ENCODE measurements at places on chromosomes 2 and 18. TPM values are rescaled to one million over a fixed set of nuclear protein-coding genes. Genes with fewer than 3 reads are reported as not detected.

FBXO48 gene
- polyA plus RNA-seq: 1.9 TPM

DNA sequence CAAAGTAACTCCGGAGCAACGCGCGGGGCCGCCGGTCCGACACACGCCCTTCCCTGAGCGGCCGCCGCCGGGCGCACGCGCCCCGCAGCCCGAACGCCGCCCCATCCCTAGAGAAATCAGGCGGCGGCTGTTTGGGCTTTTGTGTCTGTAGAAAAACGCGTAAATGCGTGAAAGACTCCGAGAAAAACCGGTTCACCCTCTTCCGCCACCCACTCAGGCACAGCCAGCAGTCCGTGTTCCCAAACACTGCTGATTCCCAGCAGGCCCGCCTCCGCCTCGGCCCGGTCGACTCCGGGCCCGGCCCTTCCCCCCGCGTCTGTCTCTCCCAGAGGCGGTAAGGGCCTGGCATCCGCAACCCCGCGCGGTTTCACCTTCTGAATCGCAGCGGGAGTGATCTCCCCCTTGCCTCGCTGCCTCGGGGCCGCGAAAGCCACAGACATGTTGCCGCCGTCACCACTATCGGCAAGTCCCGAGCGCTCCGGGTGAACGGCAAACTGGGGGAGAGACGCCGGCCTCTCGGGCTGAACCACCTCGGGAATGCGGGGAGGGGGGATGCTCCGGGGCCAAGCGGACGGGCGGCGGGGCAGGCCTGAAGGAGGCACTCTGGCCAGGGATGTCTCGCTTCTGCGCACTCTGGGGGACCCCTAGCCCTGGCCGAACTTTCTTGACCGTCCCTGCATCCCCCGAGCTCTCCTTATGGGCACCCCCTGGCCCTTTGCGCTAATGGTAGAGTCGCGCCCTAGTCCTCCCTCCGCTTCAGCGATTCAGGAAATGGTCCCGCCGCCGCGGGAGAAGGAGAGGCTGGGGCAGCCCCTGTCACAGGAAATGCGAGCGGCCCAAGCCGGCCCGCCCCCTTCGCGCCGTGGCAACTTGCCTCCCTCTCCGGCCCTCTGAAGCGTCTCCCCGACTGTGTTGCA lies at the start of gene SS18:
TSS of gene SS18 (minus strand) at position 484 of the 917 bp plus-strand sequence. CDS start at position 440, 44 bp downstream.
- peak; percentile 94 for DNase-seq

DNA sequence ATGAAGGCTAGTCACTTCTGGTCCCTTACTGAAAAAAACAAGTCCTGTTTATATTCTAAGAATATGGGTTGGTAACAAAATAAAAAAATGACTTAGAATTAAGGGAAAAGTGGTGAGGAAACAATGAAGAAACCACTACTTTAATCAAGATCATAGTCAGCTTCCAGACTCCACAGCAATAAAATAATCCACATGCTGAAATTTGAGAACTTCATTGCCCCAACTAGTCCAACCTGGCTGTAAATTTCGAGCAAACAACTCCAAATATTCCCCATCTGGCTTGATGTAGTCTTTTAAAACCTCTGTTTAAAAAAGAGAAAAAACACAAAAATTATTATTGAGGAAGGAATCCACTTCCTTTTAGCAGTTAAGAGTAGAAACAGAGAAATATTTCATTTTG lies 32.5 kb downstream of the METTL4 start:
- DNase-seq: no peak

GRCh38 chr18:10565835-10566234 lies 40.0 kb downstream of the NAPG start:
- DNase-seq: no peak

DNA sequence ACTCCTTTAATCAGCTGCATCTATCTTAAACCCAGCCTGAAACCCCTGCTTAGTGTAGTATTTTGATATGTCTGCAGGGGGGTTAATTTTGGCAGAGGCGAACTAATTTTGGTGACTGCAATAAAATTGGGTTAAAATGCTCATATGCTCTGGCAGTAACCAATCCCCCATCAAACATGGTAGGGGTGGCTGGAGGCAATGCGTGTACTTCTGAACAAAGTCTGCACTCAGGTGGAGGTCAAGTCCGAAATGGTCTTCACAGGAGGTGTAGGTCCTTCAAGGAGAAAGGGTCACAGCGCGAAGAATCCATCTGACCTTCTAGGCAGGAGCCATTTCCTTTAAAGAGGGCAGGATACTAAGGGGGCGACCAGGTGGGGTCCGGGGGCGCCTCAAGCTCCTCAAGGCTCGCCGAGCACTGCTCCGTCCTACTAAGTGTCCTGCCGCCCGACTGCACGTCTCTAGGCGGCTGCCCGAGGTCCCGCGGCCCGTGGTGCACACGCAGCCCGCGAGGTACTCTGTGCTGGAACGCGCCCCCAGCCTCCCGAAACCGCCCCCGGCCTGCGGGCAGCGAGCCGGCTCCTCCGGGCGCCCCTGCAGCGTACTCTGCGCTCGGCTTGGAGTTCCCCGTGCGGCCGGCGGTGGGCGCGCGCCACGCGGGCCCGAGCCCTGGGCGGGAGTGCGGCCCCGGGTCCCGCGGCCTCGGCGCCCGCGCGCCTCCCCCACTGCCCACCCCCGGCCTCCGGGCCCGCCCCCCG lies 1.7 kb upstream of the LDLRAD4 start:
- no peak for DNase-seq

GRCh38 chr2:162067596-162067995 lies 6.4 kb downstream of the DPP4 start:
- DNase-seq: no peak

DNA sequence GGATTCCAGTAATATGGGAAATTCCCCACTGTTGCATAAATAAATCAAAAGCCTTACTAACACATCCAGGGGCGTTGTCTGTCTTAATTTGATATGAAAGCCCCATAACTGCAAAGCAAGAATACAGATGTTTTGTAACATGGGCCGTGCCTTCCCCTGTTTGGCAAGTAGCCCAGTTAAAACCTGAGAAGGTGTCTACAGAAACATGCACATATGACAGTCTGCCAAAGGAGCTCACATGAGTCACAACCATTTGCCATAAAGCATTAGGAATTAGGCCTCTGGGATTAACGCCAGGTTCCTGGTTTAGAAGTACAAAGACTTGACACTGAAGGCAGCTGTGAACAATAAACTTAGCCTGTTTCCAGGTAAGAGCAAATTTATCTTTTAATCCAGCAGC lies 43.1 kb upstream of the LONRF2 start:
- DNase-seq: no peak

DNA sequence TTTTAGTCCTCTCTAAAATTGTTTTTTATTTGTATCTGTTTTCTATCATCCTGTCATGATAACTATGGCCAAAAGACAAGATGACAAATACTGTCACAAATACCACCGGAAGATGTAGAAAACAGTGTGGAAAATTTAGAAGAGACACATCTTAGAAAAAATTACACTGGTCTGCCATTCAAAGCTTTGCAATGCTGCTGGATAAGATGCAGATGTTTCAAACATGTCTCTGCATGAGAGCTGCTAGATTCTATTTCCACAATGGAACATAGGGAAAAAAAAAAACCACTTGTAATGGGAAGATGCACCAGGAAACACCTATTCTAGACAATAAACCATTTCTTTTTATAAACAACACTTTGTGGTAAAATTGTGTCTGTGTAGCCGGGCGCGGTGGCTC lies 5.8 kb upstream of the TAF1B start:
- DNase-seq: no peak

DNA sequence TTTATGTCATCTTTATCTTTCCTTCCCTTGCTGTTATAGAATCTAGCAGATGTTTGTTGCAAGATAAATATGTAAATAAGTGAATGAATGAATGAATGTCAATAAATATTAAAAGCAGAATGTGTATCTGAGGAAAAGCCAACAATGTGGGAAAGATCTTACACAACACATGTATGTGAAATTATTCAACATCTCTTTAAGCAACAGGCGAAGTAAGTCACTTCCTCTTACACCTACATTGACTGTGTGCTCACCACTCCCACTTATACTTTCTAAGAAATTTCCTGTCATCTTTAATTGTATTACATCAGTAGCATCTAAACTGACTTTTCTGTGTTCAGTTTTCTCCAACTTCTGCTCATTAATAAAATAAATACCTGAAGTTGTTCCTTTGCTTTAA lies 43.0 kb downstream of the RAD51AP2 start:
- DNase-seq: no peak

- DNase-seq: no peak
Observed at GRCh38 chr2:170651624-170652325, 63.4 kb upstream of the SP5 start.

COL4A4 gene
- polyA plus RNA-seq: 5.0 TPM

DNA sequence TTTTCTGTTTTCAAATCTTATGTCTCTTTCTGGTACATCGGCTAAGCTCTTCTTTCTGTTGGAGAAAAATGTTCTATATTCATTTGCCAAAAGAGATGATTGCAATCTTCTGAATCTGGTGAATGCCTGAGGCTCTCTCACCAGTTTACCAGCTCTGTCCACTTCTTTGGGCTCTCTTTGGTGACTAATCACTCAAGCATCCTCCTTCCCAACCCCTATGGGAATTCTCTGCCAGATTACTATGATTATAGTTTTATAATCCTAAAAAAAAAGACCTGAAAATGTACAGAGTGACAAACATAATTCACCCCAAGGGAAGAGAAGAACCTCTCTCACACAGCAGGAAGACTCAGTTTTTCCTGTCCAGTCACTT lies 187.3 kb downstream of the CAMKMT start:
- DNase-seq: no peak

NYAP2 gene
- polyA plus RNA-seq: 0.10 TPM

DNA sequence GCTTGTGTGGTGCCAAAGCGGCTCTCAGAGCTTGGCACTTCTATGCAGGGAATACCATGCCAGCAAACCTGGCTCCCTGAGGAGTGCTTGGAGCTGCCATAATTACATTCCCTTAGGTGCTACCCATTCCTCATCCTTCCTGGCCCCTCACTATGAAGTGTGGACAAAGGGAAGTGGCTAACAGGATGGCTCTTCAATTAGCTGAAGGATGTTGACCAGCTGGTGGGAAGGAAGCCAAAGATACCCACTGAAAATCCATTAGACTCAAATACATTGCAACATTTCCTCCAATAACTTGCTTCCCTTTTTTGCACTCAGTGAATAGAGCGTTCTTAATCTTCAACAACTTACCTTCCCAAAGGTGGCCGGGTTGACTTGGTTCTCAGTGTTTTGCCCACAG lies 8.5 kb downstream of the RFX8 start:
- no peak for DNase-seq

ONECUT2 gene
- 0.01 TPM for polyA plus RNA-seq

- DNase-seq: no peak
Observed at GRCh38 chr2:133518700-133519344, 49.4 kb downstream of the NCKAP5 start.

DNA sequence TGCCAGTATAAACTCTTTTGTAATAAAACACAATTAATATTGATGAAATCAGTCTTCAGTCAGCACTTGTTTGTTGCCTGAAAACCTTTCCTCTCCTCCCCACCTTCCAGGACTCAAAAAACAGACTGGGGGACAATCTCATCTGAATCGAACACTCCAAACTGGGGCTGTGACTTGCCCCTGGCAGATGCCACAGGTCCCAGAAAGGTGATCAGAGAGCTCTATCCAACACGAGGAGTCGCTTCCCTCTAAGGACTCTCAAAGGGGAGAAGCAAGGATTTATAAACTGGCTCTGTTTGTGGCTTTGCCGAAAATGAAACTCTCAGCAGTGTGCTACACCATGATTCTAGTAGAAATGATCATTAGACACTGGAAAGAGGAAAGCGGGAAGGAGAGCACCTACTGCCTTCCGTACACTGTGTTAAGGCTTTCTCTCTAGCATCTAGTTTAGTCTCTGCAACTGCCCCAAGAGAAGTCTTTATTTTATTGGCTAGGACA lies 199.2 kb downstream of the TGIF1 start:
- no peak for DNase-seq

GRCh38 chr2:116094196-116094595 lies 1651.8 kb downstream of the DPP10 start:
- DNase-seq: no peak

DTNB gene
- 8.0 TPM for polyA plus RNA-seq

CAPN14 gene
- polyA plus RNA-seq: 0.05 TPM

GRCh38 chr2:38951766-38952165 lies 62.1 kb downstream of the ARHGEF33 start:
- DNase-seq: no peak

DNA sequence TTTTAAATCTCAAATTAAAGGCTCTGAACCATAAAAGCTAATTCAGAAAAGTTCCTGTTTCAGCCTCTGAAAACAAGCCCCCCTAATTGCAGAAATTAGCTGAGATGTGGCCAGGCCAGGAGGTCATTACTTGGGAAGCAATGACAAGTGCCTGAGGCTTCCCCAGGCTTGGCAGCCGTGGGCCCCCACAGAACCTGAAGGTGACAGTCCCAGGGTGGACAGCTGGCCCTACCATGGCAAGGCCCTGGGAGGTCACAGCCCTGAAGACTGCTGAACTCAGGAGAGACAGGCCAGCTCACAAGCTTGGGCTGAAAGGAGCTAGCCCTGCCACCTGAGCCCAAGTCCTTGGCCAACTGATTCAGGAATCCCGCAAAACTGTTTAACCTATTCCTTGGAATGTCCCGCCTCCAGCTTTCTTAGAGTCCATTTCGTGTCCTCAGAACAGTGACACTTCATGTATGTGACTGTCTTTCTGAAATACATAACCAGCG lies 54.3 kb upstream of the PKDCC start:
- DNase-seq: no peak

- DNase-seq: no peak
Observed at GRCh38 chr2:113206251-113206650, 32.5 kb downstream of the PSD4 start.

- peak; percentile 25 for DNase-seq
Observed at GRCh38 chr2:120465989-120466703, 120.2 kb downstream of the INHBB start.

GRCh38 chr2:52862801-52863200 lies 904.8 kb upstream of the CHAC2 start:
- DNase-seq: no peak
